Muscle of leg (tissue), 16 donors: ENCODE measurements at places on chromosomes 5 and 9. TPM values are rescaled to one million over a fixed set of nuclear protein-coding genes. Genes with fewer than 3 reads are reported as not detected.

C7 gene
- 6.0 TPM for polyA plus RNA-seq

BARHL1 gene
- polyA plus RNA-seq, result not detected

EXOC3 gene
- 35.9 TPM for polyA plus RNA-seq

KCNV2 gene
- polyA plus RNA-seq, result 0.11 TPM

DNA sequence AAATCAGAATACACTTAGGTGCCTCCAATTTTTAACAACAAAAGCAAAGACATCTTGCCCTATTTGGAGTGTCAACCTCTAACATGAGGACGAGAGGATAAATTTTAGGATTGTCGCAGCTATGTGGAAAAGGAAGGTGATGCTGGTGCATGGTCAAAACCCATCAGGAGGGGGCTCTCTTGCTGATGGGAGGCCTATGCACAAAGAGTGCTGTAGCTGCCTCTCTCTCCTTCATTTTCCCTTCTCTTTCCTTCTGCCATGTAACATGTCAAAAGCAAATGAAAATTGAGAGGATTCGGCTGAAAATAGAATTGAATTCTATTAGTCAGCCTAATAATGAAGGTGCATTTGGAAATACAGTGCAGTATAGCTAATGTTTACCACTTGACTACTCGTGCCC is 578.7 kb upstream of the ZNF462 start:
- H3K27me3 ChIP-seq, result no peaks in the 10 kb centered on the region
- DNase-seq, result no peak
- no peak overlapping the region for H3K27ac ChIP-seq
- H3K36me3 ChIP-seq, result no peaks in the 10 kb centered on the region
- peaks cover 3% of the 10 kb centered on the region for H3K4me1 ChIP-seq

- no peaks in the 10 kb centered on the region for H3K36me3 ChIP-seq
- no peaks in the 10 kb centered on the region for H3K4me1 ChIP-seq
- H3K27ac ChIP-seq, result no peak overlapping the region
- H3K27me3 ChIP-seq, result peaks cover 32% of the 10 kb centered on the region
- no peak overlapping the region for H3K4me3 ChIP-seq
Measured at GRCh38 chr5:579211-579610, 32.9 kb upstream of the CEP72 start.

DNA sequence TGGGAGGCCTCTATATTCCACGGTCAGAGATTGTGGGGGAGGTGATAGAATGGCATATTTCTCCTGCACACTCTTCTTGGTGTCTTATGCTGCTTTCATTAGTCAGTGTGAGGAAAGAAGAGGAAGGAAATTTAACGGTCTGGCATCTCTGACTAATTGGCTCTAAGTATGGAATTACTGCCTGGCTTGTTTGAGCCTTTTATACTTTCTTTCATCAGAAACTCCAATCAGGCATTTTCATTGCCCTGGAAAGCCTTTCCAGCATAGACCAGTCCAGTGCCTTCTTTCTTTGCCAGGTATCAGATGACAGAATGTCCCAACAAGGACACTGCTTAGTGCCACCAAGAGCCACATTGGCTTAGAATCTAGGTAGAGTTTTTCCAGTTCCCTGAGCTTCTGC is 30.2 kb downstream of the CYSTM1 start:
- DNase-seq, result no peak
- H3K4me3 ChIP-seq, result no peak overlapping the region
- H3K27me3 ChIP-seq, result no peaks in the 10 kb centered on the region

DNA sequence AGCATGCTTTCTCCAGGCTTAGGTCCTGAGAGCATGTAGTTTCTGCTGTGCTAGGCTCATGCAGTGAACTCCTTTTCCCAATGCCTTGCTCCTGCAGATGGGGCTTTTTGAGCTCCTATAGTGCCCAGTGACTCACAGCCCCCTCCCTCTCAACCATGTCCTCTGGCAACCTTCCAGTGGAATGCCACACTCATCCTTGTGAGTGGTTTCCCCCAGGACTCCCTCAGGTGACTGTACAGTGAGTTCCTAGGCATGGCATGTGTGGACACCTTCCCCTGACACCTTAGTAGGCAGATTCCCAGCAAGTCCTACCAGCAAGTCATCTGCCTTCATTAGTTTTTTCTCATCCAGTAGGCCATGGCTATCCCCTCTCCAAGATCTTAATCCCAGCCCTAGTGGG is 72.4 kb upstream of the CXCL14 start:
- H3K27me3 ChIP-seq, result no peaks in the 10 kb centered on the region
- no peaks in the 10 kb centered on the region for H3K36me3 ChIP-seq
- no peak overlapping the region for H3K4me3 ChIP-seq

- peak within 1 kb of the TSS; percentile 65 for H3K4me3 ChIP-seq
- no peak within 1 kb of the TSS for H3K27ac ChIP-seq
- DNase-seq, result peak; percentile 92
- peaks cover 11% of the 10 kb centered on the region for H3K4me1 ChIP-seq
Measured at GRCh38 chr9:4662108-4662988, at the start of gene PLPP6. Gene PLPP6, plus strand, starts transcription at chr9:4662294. Its CDS starts 82 bp downstream, at chr9:4662376.
